Nucleus accumbens (tissue), 56 donors: ENCODE measurements at places on chromosomes 5 and 9.

DNA sequence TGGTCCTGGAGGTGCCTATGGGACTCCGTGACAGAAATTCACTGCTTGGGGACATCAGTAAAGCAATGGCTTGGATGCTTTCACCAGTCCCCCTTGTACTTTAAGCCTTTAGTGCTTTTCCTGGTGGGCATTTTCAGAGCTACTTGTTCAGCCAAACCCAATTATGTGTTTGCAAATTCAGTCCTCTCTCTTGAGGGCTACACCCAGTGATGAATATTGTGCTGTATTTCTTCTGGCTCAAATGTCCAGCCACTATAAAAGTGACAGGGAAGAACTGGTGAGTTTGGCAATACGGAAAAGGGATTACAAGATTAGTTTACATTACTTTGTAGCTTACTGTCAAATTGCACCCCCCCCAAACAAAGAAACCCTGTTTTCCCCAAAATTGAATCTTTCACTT, 4.5 kb downstream of the THBS4 start:
- DNase-seq, result no peak

DNA sequence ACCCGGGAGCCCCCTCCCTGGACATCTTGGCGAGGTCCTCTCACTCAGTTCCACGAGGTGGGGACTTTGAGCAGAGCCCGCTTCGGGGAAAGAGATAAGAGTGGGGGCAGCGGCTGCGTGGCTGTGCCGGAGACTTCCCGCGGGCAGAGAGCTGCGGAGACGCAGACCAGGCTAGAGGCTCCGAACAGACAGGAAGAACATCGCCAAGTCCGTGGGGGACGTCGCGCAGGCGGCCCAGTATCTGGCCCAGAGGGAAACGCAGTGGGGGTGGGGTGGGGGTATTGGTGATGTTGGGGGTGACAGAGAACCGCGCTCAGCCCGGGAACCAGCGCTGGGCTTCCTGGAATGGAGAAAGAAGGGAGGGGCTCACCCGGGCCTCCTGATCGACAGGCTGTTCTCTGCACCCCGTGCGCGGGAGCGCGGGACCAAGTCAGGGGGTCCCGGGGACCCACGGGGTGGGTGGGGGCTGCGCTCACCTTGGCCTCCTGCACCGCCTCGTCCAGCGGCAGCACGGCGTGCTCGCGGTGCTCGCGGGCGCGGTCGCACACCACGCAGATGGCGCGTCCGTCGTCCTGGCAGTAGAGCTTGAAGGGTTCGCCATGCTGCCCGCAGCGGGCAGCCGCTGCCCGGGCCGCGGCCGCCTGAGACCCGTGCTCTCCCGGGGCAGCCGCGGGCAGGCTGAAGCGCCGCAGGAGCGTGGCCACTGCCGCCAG, 727 bp downstream of the TRIM7 start:
- DNase-seq, result no peak

DNA sequence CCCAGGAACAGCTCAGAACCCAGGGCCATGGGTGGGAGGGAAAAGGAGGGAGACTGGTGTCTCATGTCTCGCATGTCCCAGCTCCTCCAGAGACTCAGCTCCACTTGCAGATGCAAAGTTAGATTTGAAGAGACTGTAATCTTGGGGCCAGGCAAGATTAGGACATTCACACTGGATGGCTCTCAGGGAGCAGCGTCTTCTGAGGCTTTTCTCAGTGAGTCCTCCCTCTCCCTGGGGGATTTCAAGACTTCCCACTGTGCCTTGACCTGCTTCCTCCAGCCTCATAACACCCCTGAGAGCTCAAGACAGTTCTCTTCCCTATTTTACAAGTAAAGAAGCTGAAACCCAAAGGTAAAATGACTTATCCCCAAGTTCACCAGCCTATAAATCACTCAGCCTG, 10.5 kb upstream of the TCOF1 start:
- DNase-seq, result no peak

DNA sequence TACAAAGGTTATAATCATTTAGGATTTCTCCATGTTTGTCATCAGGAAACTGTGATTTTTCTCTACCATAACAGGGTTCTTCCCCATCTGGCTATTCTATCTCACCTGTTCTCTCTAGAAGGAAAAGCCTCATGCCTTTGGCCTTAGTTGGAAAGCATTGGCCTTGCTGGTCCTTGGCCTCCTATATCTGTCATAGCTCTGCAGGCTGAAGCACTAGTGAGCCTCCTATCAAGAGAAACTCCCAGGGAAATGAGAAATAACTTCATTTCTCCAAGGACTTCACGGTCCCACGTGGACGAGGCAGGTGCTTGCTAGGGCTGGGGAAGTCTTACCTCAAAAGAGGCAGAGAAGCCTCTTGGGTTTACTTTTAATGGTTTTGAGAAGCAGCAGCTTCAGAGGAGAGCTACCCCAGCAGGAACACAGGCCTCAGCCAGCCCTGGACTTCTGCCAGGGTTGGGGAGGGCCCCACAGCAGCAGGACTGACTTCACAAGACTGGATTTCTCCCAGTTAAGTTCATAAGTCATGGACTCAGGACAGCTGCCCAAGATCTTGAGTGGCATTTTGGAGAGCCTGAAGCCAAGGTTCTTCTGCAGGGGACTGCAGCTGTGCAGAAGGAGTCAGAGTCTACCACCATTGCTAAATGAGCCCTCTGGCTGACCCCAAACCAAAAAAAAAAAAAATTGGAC, 15.8 kb upstream of the PSAT1 start:
- DNase-seq, result no peak

DNA sequence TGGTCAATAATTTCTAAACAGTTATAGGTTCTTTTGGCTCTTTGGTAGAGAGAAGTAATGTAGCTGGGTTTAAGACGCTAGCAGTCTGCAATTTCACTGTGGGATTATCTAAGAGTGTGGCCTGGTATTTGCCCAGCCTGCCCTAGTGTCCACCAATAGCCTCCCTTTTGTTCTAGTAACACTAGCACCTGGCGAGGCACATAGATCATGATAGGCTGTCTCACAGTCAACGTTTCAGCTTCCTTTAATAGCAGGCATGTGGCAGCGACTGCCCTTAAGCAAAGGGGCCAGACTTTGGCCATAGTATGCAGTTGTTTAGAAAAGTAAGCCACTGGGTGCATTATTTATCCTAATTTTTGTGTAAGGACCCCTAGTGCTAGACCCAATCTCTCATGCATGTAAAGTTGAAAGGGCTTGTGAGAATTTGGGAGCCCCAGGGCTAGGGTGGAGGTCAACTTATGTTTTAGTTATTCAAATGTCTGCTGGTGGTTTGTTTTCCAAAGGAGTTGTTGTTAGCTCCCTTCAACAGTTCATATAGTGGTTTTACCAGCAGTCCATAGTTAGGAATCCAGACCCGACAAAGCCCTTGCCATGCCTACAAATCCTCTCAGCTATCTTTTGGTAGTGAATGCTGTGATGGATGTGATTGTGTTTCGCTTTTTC, 274.3 kb downstream of the HTR1A start:
- DNase-seq, result no peak

DNA sequence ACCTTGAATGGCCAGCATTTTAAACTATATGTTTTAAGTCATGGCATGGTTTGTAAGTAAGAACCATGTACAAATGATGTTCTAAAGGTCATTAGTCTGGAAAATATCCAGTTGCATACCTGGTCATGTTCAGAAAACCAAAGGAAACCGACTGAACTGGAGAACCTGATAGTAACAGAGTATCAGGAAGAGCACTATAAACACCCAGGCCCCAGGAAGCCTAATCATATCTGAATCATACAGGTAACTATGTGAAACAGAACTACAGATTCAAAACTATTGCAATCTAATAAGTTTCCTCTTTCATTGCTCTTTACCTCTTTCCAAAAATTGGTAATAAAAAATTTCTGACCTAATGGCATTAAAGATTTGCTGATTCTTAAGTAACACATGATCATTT, 500.3 kb downstream of the ARHGEF28 start:
- no peak for DNase-seq

DNA sequence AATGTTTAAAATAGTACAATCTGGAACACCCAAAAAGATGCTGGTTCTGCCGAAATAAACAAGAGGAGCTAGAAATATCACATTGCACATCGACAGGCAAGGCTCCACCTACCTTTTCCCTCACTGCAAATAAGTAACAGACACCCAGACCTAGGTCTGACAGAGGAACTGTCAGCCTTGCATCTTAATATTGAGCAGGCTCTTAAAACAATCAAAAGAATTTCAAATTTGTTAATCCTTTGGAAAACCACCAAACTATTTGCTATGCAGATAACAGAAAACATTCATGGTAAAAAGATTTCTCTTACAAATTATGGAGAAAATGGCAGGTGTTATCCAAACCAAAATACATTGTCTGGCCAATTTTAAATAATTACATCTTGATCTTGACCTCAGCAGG, 71.3 kb downstream of the FRMD3 start:
- DNase-seq, result no peak

- DNase-seq, result no peak
Observed at GRCh38 chr9:20684875-20685696, 1.0 kb downstream of the FOCAD start.
